ENCODE measurements at places on chromosomes 2 and 18.

DNA sequence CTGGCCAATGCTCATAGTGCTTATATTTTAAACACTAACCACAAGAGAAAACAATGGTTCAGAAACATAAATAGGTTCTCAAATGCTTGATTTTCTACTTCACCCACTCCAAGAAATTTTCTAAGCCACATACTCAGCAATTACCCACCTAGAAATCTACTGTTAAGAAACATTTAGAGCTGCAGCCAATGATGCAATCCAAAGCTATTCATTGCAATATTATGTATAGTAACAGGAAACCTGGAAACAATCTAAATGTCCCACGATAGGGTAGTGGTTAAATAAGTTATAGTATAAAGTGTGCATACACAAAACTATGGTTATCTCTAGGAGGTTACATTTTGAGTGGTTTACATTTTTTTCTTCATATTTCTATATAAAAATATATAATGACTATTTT, 5.7 kb downstream of the FAM237A start:
- no peak for DNase-seq

DNA sequence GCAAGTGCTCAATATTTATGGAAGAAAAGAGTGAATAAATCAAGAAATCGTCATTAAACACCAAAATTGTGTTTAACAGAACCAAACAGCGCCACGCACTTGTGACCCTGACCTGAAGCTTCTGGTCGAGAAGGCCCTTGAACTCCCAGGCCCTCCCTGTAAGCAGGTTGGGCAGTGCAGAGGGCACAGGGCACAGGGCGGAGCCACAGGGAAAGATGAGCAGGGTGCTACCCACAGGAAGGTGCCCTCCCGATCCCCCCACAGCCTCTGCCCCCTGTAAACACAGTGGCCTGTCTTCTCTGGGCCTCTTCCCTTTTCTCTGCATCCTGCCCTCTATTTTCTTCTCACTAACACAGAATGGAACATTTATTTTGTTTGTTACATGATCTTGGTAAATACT, 16.9 kb upstream of the TUBB6 start:
- DNase-seq, result no peak

- DNase-seq, result no peak
These were observed 4.7 kb downstream of the RTKN start for GRCh38 chr2:74436848-74437695.

DNA sequence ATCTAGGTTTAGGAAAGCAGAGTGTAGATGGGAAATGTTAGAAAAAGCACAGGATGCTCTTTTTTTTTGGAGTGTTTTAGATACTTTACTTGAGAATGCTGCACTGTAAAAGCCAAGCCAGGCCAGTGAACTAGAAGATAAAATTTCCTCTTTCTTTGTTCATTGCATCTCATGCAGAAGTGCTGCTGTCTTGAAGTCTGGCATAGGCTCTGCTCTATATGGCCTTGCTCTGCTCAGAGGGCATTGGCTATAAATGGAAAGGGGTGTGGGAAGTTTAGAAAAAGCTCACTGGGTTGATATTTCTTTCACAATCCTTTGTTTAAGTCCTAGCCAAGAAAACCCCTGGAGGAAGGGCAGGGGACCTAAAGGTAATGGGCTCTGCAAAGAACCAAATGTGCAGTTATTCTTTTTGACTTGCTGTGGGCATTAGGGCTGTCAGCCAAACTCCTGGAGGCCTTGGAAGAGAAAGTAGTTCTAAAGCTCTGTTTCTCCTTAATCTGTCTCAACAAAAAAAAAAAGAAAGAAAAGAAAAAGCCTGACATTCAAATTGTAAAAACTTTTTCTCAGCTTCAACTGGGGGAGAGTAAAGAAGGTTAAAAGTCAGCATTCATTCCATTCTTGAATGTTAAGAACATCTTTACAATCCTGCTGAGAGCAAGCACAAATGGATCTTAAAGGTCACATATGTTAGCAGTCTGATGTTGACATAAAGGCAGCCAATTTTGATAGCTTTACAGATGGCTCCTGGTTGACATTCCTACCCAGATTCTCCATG, 338.3 kb downstream of the GULP1 start:
- DNase-seq, result no peak

- no peak for DNase-seq
These were observed 84.5 kb upstream of the NOSTRIN start for GRCh38 chr2:168717790-168718502.

DNA sequence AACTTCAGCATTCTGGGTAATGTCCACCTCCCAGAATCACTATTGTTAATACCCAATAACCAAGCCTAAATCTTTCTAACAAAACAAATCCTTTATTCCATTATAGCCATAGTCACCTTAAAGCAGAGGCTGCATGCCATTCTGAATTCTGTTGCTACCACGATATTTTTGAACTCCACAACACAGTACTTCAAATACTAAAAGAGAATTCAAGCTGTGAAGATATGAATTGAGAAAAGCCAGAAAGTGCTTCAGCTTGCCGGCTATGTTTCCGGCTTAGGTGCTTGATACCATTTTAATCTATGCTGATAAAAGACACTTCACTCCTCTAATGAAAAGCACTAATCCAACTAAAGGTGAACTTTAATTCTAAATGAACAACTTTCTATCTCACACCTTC, 41.3 kb downstream of the GAREM1 start:
- DNase-seq, result no peak

GRCh38 chr2:162308747-162309503, 9.6 kb downstream of the IFIH1 start:
- no peak for DNase-seq

DNA sequence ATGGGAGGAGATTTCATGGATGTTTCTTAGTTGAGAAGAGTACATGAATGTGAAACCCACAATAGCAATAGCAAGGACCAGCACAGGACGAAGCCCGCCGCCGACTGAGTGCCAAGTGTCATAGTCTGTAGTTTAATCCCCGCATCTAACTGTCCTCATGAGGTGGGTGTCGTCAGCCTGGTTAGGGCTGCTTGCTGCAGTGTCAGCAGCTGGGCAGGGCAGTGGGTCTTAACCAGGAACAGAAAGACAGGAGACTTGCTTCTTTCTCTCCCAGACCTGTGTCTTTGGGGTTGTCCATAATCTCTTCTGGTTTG, 146.6 kb downstream of the VAPA start:
- no peak for DNase-seq

DNA sequence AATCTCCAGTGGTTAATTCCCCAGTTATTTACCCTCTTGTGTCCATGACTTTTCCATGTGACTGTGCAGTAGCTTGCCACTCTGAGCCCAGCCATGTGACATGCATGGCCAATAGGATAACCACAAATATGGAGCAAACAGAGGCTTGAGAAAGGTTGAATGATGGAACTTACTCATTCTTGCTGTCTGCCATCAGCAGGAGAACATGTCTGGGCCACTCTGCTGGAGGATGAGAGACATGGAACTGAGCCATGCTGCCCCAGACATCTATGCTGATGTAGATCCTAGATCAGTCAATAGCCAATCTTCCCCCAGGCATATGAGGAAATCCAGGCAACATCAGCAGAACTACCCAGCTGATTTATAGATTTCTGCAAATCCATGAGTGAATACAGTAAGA, 992.3 kb upstream of the FANCL start:
- DNase-seq, result no peak

DNA sequence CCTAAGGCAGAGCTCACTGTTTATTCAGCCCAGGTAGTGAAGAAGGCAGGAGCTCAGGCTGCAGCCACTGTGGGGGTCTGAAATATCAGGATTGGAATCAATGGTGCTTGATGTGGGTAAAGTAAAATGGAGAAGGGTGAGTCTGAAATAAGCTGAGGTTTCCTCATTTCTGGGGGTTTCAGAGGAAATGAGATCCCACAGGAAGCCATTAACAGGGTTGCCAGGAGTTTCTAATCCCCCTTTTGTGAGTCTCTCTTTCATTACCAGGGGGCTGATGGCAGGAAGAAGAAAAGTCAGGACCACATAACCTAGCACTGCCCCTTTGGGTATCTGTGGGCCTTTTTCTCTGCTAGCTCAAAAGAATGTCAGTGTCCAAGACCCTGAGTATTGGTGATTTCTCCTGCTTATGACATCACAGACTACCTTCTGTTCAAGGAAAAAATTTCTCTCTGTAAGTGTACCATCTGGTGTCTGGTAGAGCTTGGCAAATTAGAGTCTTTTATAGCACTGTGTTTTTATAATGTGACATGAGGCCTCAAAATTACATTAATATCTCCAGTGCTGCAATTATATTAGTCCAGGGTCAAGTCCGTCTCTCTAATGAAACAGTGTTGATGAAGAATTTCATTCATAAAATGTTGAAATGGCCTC, 56.0 kb downstream of the LBH start:
- no peak for DNase-seq

Data from CD4-positive, alpha-beta memory T cell (primary cell).